ENCODE measurements at places on chromosomes 6 and 20. TPM values are rescaled to one million over a fixed set of nuclear protein-coding genes. Genes with fewer than 3 reads are reported as not detected.

- no peak for DNase-seq
These were observed 28.3 kb upstream of the CARMIL1 start for GRCh38 chr6:25250878-25251277.

- no peak for DNase-seq
These were observed 1.3 kb downstream of the OXT start for GRCh38 chr20:3072530-3073250.

GRCh38 chr6:17268114-17268513 is 13.0 kb upstream of the RBM24 start:
- DNase-seq = no peak

DNA sequence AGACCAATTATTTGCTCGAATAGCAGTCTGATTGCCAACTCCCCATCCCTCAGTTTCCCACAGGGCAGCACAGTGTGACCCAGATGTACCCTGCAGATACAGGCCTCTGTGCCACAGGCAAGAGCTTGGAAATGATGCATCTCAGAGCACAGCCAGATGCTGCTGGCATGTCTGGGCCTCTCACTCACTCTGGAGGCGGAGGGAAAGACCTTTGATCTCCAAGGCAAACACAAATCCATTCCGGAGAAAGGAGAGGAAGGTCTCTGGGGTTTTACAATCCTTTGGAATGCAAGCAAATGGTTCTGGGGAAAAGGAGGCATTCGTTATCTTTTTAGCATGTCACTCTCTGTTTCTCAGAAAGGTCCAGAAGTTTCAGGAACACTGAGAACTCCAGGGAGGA is 74.2 kb downstream of the RIOK1 start:
- no peak for DNase-seq

Gene RBPJL
- not detected for polyA plus RNA-seq

- no peak for DNase-seq
These were observed 16.6 kb downstream of the GCNT2 start for GRCh38 chr6:10537726-10538125.

GRCh38 chr20:36642136-36642535 is 3.9 kb downstream of the SLA2 start:
- no peak for DNase-seq

GRCh38 chr6:137978252-137978896 is 111.3 kb downstream of the TNFAIP3 start:
- no peak for DNase-seq

DNA sequence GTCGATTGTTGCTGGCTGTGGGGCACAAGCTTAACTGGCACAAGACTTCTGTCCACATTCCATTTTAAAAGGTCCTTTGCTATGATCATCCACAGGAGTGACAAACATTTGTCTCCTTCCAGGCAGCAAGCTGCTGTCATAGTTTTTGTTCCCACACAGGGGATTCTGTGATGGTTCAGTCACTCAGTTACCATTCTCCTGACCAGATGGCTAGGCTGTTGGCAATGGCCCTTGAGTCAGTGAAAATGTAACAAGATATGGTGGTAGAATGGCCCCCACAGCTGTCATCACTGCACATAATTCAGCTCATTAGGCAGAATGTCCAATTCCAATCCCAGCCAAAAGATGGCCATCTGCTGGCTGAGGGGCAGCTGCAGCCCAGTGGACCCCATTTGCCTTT is 13.7 kb downstream of the BPIFA1 start:
- DNase-seq = no peak

Gene BMP7
- polyA plus RNA-seq = 0.72 TPM

Data from heart right ventricle (tissue), 16 donors.